Stimulated activated CD4-positive, alpha-beta T cell treated with anti-CD3 and anti-CD28 coated beads, Interleukin-15, amount 100 ng/mL, for 1 hour (primary cell): ENCODE measurements at places on chromosomes 13 and 19.

- DNase-seq = no peak
These were observed 2.2 kb downstream of the ZSCAN22 start for GRCh38 chr19:58328999-58329398.

GRCh38 chr13:37766502-37766901, 103.1 kb downstream of the TRPC4 start:
- no peak for DNase-seq

- no peak for DNase-seq
These were observed 6.1 kb downstream of the LIPE start for GRCh38 chr19:42421101-42421500.

DNA sequence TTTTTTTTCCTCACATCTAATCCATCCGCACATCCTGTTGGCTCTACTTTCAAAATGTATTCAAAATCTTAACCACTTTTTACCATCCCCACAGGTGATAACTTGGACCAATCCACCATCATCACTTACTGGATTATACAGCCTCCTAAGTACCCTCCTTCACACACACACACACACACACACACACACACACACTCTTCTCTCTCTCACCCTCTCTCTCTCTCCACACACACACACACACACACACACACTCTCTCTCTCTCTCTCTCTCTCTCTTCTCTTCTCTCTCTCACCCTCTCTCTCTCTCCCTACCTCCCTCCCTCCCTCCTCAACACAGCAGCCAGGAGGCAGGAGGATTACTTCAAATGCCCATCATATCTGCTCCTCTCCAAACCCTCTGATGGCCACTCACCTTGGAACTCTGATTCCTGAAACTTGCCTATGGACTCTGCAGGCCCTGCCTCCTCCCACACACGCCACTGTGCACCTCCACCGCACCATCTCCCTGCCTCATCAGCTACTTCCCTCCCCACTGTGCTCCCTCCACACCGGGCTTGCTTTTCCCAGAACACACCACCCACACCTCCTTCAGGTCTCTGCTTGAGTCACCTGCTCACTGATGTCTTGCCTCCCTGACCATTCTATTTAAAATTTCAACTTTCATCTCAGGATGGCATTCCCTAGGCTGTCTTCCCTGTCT, 39.7 kb downstream of the RCBTB2 start:
- no peak for DNase-seq

GRCh38 chr19:5621945-5622464, 571 bp downstream of the SAFB2 start:
- no peak for DNase-seq

- DNase-seq = no peak
These were observed 16.7 kb upstream of the FCGBP start for GRCh38 chr19:39951065-39951650.

DNA sequence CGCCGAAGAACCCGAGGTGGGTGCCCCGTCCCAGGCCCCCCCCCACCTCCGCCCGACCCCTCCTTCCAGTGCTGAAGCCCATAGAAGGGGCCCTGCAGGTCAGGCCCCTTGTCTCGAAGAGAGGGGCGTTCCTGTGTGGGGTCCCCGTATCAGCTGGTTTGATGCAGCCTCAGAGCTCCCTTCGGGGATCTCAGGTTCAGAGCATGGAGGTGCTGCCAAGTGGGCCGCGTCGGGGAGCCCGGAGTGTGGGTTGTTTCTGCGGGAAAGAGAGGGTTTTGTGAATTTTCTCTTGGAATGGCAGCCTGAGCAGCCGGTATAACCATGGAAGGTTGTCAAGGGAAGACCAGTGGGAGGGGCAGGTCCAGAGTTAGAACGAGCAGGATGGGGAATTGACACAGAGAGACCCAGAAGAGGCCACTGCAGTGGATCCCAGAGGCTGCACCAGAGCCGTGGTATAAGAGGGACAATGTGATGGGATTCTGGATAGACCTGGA, 384 bp downstream of the TRAPPC2B start:
- DNase-seq = no peak

- DNase-seq = no peak
These were observed 192.6 kb downstream of the COL4A1 start for GRCh38 chr13:110114316-110114715.

- DNase-seq = no peak
These were observed 295.4 kb upstream of the MAB21L1 start for GRCh38 chr13:35771898-35772297.

- no peak for DNase-seq
These were observed 279.6 kb downstream of the PCDH20 start for GRCh38 chr13:61136093-61136492.

GRCh38 chr13:107665926-107666458, 549.3 kb downstream of the LIG4 start:
- no peak for DNase-seq

GRCh38 chr13:110756219-110756631, 42.7 kb downstream of the ING1 start:
- DNase-seq = no peak

DNA sequence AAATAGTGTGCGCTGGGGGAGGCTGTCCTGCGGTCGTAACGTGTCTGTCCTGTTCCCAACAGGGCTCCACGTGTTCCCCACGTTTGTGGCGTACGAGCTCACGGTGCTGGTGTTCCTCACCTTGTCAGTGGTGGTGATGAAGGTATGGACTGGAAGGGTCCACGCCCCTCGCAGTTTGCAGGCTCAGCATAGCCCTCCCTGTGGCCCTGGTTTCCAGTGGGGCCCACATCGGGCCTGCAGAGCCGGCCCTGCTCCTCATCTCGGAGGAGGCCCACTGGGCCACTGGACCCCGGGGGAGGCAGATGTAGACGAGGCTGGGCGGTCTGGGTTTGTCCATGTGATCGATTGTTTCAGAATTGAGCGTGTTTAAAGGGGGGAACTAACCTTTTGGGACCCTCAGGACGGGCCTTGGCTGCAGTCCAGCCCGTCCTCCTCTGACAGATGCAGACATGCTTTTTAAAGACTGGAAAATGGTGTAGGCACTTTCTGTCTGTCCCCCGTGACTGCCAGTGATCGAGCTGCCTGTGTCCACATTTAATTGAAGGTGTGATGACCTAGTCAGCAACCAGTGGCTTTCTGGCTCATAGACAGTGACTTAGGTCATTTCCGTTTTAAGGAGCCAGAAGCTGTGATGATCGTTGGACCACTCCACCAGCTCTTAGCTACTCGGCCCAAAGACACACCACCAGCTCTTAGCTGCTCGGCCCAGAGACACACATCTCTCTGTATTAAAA, 37.1 kb upstream of the TFDP1 start:
- no peak for DNase-seq

DNA sequence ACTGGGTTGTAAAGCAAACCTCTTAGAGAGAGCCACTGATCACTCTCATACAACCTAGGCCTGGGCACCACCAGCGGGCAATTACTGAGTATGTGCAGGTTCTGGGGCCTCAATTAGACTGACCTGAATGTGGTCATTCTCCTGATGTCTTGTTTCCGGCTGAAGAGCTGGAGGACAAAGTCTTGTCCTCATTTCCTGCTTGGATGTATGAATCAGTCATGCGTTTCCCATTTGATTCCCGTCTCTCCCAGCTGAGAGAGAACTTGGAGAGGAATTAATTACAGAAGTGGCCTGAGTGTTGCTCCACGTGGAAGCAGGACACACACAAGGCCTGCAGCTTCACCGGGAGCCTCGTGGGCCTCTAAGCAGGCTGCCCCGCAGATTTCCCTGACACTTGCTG, 799.3 kb upstream of the ARGLU1 start:
- no peak for DNase-seq

GRCh38 chr19:45443462-45444317, 20.0 kb upstream of the ERCC1 start:
- DNase-seq = no peak

GRCh38 chr19:39515551-39516191, 732 bp downstream of the SELENOV start:
- DNase-seq = no peak

DNA sequence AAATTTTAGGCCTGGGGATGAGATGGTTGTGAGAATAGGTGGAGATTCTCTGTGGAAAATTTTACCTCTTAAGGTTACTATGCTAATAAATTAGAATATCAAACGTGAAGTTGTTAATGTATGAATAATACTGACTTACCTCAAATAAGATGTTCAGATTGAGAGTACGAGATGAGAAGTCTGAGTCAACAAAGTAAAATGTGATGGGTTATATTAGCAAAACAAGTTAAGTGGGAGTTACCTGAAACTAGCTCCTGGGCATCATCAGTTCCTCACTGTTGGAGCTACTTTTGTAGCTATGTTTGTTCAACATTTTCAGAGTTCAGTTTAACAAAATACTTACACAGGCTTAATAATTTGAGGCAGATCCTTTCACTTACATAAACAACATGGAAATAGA, 108.6 kb downstream of the PIBF1 start:
- DNase-seq = no peak

DNA sequence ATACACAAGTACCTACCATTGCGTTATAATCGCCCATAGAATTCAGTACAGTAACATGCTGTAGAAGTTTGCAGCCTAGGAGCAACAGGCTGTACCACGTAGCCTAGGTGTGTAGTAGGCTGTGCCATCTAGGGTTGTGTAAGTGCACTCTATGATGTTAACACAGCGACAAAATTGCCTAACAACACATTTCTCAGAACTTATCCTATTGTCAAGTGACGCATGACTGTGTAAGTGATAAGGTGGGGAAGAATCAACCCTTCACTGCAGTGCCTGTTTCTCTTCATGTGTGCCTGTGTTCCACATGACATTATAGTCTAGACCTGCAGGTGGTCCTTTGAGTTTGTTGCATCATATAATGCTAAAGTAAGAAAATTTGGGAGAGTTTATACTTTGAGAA, 94.0 kb downstream of the PCDH9 start:
- DNase-seq = no peak

DNA sequence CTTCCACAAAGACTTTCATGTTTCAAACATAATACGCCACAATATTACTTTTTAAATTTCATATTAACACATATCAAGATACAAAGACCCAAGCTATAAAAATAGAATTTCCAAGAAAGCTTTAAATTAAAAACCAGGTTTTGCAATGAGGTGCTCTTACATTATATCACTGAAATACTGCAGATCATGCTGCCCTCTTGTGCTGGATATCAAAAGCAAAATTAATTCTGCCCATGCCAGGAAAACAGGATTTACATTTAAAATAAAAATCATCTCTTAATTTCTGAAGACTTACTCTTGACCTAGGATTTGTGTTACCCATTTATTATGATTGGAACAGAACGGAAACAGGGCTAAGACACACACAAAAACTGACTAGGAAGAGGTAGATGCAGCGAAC, 145.0 kb downstream of the ABCC4 start:
- no peak for DNase-seq

DNA sequence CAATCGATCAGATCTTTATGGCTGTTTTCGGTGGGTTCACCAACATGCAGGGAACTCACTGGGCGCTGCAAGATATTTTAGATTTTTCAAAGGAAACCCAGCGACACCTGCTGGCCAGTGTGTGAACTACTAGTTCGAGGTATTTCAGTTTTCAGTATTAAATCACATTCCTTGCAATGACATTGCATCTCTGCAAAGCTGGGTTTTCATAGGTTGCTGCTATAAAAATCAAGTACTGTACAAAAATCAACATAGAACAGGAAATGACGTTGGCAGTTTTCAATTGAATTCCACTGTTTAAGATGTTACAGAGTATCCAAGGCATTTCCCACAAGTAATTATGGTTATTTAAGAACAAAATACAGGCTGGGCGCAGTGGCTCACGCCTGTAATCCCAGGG, 17.6 kb downstream of the LIG1 start:
- DNase-seq = peak; percentile 49

DNA sequence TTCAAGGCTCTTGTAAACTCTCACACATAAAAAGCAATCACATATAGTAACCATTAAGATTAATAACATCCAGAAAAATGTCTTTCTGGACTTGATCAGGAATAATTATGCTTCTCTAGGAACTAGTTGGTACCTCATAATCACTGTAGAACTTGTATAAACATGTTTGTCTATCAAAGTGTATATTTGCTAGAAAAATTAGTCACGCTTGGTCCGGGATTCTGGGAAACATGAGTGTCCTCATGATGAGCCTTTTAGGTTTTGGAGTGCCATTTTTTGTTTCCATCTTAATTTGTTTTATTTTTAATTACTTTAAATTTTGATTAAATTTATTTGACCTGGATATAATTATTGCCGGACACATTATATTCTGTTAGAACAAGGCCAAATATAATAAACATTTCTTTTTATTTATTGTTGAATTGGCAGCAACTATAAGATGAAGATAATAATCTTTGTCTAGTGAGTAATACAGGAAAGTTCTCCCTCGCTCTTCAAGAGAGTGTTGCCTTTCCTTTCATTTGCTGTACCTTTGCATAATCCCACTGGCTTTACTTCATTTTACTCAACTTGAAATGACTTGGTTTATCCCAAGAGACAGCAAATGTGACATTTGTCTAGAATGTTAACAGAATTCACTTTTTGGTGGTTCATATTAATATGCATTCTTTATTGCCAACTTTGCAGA, 207.0 kb downstream of the NALCN start:
- DNase-seq = no peak

DNA sequence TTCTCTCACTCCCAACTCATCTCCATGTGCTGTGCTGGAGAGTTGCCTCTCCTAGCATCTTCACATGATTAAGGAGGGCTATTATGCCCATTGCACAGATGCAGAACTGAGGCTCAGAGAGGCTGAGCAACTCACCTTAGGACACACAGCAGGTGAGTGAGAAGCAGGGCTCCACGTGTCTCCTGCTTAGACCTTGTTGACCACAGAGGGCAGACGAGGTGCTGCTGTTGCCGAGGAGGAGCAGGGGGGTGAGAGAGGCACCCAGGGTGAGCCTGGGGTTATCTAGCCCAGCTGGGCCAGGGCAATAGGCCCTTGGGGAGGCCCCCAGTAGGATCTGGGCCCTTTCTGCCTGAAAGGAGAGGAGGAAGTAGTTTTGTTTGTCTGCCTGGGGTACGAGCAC, 2.4 kb upstream of the HSH2D start:
- DNase-seq = no peak

DNA sequence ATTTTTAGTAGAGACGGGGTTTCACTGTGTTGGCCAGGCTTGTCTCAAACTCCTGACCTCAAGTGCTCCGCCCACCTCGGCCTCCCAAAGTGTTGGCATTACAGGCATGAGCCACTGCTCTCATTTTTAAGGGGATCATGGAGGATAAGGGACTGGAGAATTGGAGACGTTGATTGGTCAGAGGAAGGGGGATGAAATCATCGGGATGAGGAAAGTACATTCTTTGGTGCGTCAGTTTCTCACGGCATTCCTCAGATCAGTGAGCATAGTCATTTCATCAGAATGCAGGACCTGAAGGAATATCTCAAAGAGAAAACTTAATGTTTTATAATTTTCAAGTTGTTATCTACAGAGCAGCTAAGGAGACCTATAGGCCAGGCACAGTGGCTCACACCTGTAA, 14.0 kb downstream of the ZNF114 start:
- DNase-seq = no peak
